ENCODE measurements at places on chromosomes 6 and 20. TPM values are rescaled to one million over a fixed set of nuclear protein-coding genes. Genes with fewer than 3 reads are reported as not detected.

GRCh38 chr20:35806075-35806474 is 34.3 kb downstream of the PHF20 start:
- no peak for DNase-seq

Gene CFAP206
- total RNA-seq, result 0.53 TPM

Gene MOXD1
- 2.3 TPM for total RNA-seq

GRCh38 chr6:151130329-151130728 is 109.4 kb upstream of the AKAP12 start:
- no peak for DNase-seq

Gene RBM24
- 27.6 TPM for total RNA-seq

DNA sequence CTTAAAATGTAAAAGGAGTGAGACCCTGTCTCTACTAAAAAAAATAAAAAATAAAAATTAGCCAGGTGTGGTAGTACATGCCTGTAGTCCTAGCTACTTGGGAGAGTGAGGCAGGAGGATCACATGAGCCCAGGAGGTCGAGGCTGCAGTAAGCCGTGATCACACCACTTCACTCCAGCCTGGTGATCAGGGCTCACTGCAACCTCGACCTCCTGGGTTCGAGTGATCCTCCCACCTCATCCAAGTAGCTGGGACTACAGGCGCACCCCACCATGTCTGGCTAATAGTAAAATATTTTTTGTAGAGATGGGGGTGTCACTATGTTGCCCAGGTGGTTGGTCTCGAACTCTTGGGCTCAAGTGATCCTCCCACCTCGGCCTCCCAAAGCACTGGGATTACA is 8.1 kb upstream of the FOXS1 start:
- no peak for DNase-seq
